Stimulated activated CD4-positive, alpha-beta T cell treated with anti-CD3 and anti-CD28 coated beads, Interleukin-4, amount 100 ng/mL, for 48 hours (primary cell): ENCODE measurements at places on chromosomes 7 and 10.

DNA sequence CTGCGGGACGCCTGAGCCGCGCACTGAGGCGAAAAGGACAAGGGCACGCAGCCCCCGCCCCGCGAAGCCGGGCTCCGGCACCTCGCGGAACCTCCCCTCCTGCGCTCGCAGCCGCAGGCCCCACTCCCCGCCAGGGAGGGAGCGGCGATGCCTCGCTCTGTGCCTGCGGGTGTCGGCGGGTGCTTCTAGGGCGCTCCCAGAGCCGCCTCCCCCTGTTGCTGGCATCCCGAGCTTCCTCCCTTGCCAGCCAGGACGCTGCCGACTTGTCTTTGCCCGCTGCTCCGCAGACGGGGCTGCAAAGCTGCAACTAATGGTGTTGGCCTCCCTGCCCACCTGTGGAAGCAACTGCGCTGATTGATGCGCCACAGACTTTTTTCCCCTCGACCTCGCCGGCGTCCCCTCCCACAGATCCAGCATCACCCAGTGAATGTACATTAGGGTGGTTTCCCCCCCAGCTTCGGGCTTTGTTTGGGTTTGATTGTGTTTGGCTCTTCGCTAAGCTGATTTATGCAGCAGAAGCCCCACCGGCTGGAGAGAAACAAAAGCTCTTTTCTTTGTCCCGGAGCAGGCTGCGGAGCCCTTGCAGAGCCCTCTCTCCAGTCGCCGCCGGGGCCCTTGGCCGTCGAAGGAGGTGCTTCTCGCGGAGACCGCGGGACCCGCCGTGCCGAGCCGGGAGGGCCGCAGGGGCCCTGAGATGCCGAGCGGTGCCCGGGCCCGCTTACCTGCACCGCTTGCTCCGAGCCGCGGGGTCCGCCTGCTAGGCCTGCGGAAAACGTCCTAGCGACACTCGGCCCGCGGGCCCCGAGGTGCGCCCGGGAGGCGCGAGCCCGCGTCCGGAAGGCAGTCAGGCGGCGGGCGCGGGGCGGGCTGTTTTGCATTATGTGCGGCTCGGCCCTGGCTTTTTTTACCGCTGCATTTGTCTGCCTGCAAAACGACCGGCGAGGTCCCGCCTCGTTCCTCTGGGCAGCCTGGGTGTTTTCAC, 519 bp downstream of the ITGB8 start:
- DNase-seq: peak; percentile 5

DNA sequence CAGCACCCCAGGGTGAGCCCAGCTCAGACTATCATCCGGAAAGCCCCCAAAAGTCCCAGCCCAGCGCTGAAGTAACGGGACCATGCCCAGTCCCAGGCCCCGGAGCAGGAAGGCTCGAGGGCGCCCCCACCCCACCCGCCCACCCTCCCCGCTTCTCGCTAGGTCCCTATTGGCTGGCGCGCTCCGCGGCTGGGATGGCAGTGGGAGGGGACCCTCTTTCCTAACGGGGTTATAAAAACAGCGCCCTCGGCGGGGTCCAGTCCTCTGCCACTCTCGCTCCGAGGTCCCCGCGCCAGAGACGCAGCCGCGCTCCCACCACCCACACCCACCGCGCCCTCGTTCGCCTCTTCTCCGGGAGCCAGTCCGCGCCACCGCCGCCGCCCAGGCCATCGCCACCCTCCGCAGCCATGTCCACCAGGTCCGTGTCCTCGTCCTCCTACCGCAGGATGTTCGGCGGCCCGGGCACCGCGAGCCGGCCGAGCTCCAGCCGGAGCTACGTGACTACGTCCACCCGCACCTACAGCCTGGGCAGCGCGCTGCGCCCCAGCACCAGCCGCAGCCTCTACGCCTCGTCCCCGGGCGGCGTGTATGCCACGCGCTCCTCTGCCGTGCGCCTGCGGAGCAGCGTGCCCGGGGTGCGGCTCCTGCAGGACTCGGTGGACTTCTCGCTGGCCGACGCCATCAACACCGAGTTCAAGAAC, 1.1 kb downstream of the VIM start:
- DNase-seq: peak; percentile 47

GRCh38 chr7:128150223-128150865, 90.7 kb upstream of the LEP start:
- DNase-seq: no peak

- no peak for DNase-seq
Observed at GRCh38 chr10:1166101-1166827, 110.1 kb downstream of the WDR37 start.

- no peak for DNase-seq
Observed at GRCh38 chr7:24936121-24936824, 43.7 kb downstream of the OSBPL3 start.

- DNase-seq: no peak
Observed at GRCh38 chr7:24249266-24249665, 34.7 kb upstream of the NPY start.

DNA sequence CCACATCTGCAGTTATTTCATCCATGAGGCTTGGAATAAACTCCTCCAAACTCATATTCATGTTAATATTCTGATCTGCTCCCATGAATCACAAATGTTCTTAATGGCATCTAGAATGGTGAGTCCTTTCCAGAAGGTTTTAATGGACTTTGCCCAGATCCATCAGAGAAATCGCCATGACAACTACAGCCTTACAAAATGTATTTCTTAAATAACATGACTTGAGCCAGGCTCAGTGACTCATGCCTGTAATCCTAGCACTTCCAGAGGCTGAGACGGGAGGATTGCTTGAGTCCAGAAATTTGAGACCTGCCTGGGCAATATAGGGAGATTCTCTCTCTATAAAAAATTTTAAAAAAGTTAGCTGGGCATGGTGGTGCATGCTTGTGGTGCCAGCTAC, 102.1 kb upstream of the TMEM168 start:
- DNase-seq: no peak

- no peak for DNase-seq
Observed at GRCh38 chr10:119677904-119678755, 26.9 kb downstream of the BAG3 start.

DNA sequence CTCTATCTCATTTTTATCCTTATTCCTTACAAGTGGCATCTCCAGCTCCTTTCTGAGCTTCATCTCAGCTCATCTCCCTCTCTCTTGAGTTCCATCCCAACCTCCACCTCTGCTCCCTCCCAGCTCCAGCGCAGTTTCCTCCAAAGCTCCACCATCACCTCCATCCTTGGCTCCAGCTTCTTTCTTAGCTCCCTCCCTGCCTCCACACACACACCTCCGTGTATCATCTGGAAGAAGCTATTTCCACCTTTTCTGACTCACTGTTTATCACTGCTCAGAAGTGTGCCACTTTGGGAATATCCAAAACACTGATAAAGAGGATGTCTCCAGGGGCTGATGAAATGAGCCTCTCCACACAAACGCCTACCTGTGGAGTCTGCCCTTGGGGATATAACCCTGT, 481.4 kb downstream of the PTPRN2 start:
- no peak for DNase-seq

- no peak for DNase-seq
Observed at GRCh38 chr10:71447676-71448075, 51.0 kb downstream of the CDH23 start.

DNA sequence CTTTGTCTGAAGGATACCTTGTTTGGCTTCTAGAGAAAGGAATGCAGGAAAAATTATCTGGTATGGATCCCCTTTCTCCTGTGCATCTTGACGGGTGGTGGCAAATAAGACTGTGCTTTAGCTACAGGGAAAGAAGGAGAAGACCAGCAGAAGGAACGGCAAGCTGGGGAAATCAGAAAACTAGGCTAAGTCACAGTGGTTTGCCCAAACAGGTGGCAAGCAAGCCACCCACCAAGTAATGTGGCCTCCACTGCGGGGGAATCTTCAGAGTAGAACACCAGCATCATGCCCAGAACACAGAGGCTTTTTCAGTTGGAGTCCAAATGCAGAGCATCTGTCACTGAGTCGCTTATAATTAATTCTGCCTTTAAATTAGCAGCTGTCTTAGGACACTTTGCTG, 282.8 kb downstream of the PHF14 start:
- DNase-seq: no peak

- no peak for DNase-seq
Observed at GRCh38 chr7:1536743-1537534, 6.4 kb downstream of the MAFK start.

DNA sequence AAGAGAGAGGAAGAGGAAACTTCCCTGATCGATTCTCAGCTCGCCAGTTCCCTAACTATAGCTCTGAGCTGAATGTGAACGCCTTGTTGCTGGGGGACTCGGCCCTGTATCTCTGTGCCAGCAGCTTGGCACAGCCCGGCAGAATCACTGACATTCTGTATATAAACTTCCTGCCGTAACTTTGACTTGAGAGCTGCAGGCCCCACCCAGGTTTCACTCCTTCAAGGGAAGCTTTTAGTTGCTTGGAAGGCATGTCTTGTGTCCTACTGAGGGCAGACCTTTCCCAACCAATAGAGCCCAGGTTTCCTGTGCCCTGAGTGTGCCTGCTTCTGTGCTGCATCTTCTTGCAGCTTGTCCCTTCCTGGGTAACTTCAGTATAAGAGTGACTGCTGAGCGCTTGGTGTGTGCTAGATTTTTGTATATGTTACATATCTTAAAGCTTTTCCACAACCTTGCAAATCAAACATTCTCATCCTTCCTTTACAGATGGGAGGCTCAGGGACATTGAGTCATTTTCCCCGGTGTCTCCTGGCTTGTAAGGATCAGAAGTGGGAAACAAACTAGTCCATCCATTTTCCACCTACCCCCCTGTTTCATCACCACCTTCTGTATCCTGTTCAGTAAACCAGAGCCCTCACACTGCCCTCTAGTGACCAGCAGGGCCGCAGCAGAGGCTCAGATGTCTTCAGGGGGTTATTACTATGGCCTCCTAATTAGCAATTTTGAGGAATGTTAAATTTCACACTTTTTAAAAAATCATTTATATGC, 225.2 kb upstream of the PRSS58 start:
- peak; percentile 37 for DNase-seq

GRCh38 chr10:70122742-70123141, 9.9 kb downstream of the AIFM2 start:
- no peak for DNase-seq

DNA sequence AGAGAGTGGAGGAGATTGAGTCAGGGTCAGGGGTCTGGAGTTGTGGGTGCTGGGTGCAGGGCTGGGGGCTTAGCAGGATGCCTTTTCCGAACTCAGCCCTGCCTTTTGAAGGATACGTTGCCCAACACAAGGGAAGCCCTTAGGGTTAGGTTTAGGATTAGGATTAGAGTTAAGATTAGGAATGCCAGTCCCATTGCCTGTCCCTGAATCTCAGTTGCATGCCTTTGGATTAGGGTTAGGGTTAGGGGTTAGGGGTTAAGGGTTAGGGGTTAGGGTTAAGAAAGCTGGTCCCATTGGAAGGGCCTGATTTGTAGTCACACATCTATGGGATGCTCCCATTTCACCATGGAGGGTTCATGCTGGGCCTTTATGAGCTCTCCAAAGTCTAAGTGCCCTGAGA, 20.8 kb upstream of the ZNF488 start:
- no peak for DNase-seq

DNA sequence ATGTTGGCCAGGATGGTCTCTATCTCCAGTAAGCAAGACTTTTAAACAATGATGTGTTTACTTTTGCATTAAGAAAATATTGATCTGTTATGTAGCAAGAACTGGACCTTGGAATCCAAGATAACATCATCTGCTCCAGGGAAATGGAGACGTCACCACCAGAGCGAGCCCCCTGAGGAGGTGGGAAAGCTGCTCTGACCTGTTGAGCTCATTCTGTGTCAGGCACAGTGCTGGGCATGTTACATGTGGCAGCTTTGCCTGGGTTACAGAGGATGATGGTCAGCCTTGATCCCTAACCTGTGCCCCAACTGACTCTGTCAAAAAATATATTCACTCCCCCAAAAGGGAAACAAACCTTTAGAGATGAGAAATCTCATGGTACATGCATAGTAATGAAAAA, 436.3 kb downstream of the SORCS1 start:
- DNase-seq: no peak

DNA sequence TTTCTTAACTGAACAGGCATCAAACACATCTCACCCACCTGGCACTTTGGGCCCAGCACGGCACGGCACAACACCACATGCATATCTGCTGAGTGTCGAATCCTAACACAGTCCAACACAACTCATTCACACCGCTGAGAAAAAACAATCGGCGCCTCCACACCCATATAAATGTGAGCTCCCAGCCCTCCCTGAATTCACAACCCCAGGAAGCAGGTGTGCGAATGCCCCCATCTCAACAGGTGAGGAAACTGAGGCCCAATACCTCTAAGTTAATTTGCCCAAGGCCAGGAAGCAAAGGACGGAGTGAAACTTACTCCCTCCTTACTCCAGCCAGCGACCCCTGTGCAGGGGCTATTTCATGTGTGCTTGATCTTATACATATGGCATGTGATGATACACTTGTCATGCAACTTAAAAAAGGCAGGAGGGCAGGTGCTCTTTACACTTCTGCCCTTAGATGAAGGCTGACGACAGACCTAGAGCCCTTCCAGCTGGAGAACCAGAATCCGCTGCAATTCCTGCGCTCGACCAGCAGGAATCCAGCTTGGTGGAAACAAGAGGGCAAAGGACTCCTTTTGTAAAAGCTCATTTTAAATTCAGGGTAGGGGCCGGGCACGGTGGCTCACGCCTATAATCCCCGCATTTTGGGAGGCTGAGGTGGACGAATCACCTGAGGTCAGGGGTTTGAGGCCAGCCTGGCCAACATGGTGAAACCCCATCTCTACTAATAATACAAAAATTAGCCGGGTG, 116.0 kb downstream of the LARP4B start:
- no peak for DNase-seq

- no peak for DNase-seq
Observed at GRCh38 chr10:118501171-118501570, 94.3 kb downstream of the PRLHR start.

- DNase-seq: peak; percentile 1
Observed at GRCh38 chr10:52951824-52952223, 179.2 kb upstream of the MBL2 start.

DNA sequence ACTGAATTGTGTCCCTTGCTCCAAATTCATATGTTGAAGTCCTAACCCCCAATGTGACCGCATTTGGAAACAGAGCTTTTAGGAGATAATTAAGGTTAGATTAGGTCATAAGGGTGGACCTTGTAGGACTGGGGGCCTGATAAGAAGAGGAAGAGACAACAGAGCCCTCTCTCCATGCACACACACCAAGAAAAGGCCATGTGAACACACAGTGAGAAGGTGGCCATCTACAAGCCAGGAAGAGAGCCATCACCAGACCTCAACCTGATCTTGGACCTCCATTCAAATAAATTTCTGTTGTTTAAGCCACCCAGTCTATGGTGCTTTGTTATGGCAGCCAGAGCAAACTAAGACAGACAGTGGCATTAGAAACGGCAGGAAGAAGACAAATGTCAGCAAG, 12.5 kb upstream of the PRKAR2B start:
- no peak for DNase-seq
